Uterus (tissue), 4 donors: ENCODE measurements at places on chromosomes 2 and 18. TPM values are rescaled to one million over a fixed set of nuclear protein-coding genes. Genes with fewer than 3 reads are reported as not detected.

DNA sequence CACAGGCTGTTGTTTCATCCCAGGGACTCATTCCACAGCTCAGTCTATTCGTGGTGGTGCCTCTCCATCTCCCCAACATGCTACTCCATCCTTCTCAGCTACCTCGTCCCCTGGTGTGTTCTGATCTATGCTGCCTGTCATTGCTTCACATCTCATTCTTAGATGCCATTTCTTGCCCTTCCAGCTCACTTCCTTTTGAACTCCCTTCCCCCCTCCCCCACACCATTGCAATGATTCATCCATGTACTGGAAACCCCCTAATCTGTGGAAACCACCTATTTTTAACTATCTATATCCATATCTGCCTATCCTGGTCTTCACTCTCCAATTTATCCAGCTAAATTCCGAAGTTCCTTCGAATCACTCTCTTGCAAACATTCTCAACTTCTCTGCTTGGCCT is 65.7 kb upstream of the PARD3B start:
- no peak overlapping the region for H3K27ac ChIP-seq
- DNase-seq: no peak
- H3K4me3 ChIP-seq: no peak overlapping the region
- no peaks in the 10 kb centered on the region for H3K4me1 ChIP-seq
- H3K36me3 ChIP-seq: no peaks in the 10 kb centered on the region

The CCL20 gene
- total RNA-seq: not detected

The RAD51AP2 gene
- not detected for total RNA-seq

- no peak for DNase-seq
- H3K4me3 ChIP-seq: no peak overlapping the region
- H3K27ac ChIP-seq: no peak overlapping the region
- H3K36me3 ChIP-seq: no peaks in the 10 kb centered on the region
- no peaks in the 10 kb centered on the region for H3K27me3 ChIP-seq
Observed at GRCh38 chr2:73969356-73969755, 15.4 kb upstream of the TET3 start.

- no peak overlapping the region for H3K4me3 ChIP-seq
- no peaks in the 10 kb centered on the region for H3K4me1 ChIP-seq
- no peak overlapping the region for H3K27ac ChIP-seq
- no peaks in the 10 kb centered on the region for H3K36me3 ChIP-seq
- DNase-seq: no peak
- H3K27me3 ChIP-seq: no peaks in the 10 kb centered on the region
Observed at GRCh38 chr2:101630224-101630949, 67.1 kb upstream of the MAP4K4 start.

DNA sequence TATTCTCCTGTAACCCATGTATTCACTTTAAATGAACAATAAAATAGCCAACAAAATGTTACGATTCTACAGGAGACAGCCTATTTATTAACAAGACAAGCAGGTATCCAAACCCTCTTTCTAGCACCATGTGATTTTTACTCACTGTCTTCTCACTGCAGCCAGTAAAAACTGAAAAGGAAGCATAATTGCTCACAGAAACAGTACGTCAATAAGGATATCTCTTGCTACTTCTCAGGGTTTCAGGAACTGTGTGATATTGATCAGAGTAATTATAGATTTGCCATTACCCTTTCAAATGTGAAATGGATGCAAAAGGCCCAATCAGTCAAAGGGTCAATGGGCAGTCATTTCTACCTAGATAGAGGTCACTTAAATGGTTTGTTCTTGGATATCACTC is 1473.8 kb upstream of the DDX18 start:
- no peak overlapping the region for H3K4me3 ChIP-seq
- H3K27ac ChIP-seq: no peak overlapping the region
- H3K4me1 ChIP-seq: no peaks in the 10 kb centered on the region
- no peak for DNase-seq
- H3K36me3 ChIP-seq: no peaks in the 10 kb centered on the region
- H3K27me3 ChIP-seq: no peaks in the 10 kb centered on the region

- H3K27ac ChIP-seq: no peak overlapping the region
- H3K36me3 ChIP-seq: no peaks in the 10 kb centered on the region
- H3K4me3 ChIP-seq: no peak overlapping the region
- H3K4me1 ChIP-seq: no peaks in the 10 kb centered on the region
- H3K27me3 ChIP-seq: no peaks in the 10 kb centered on the region
- no peak for DNase-seq
Observed at GRCh38 chr2:86417961-86418360, 23.2 kb upstream of the KDM3A start.

DNA sequence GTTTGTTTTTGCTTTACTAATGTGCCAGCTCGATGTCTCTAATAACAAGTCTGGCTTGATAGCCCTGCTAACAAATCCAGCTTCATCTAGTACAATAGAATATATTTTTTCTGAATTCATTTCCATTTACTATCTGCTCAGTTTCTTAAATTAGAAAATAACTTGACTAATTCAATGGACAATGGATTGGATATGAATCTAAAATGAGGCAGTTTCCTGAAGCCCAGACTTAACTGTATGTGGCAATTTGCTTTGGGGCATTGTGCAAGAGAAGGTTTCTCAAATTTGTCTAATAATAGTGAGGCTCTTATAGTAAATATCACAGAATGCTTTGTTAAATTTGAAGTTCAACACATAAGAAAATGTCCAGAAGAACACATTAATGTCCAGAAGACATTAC is 25.8 kb downstream of the CALCRL start:
- no peaks in the 10 kb centered on the region for H3K4me1 ChIP-seq
- no peak for DNase-seq
- H3K27me3 ChIP-seq: no peaks in the 10 kb centered on the region
- H3K27ac ChIP-seq: peak overlapping the region; percentile 5
- no peaks in the 10 kb centered on the region for H3K36me3 ChIP-seq

GRCh38 chr2:207241198-207241597 is 75.5 kb upstream of the KLF7 start:
- no peaks in the 10 kb centered on the region for H3K4me1 ChIP-seq
- H3K27ac ChIP-seq: no peak overlapping the region
- H3K27me3 ChIP-seq: no peaks in the 10 kb centered on the region
- H3K4me3 ChIP-seq: no peak overlapping the region
- H3K36me3 ChIP-seq: no peaks in the 10 kb centered on the region

- H3K36me3 ChIP-seq: no peaks in the 10 kb centered on the region
- H3K27me3 ChIP-seq: no peaks in the 10 kb centered on the region
- no peaks in the 10 kb centered on the region for H3K4me1 ChIP-seq
- peak; percentile 59 for DNase-seq
- peak within 1 kb of the TSS; percentile 54 for H3K4me3 ChIP-seq
Observed at GRCh38 chr2:172427256-172427989, at the start of gene ITGA6. Gene ITGA6, plus strand, starts transcription at chr2:172427586.

The REG1A gene
- not detected for total RNA-seq

The PRSS56 gene
- not detected for total RNA-seq

DNA sequence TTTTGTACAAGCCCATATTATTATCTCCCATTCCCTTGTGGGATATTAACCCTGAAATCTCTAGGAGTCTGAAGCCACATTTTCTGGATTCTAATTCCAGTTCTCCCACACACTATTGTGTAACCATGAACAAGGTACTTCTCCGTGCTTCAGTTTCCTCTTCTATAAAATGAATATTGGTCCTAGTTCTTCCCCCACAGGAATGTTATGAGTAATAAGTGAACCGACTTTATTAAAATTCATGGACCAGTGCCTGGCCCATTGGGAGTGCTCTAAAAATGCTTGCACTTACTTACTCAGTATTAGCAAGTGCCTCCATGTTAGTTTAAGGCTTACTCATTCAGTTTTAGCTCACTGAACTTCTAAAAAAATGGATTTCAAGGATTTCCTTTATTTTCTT is 1.4 kb upstream of the ACMSD start:
- no peak overlapping the region for H3K27ac ChIP-seq
- no peaks in the 10 kb centered on the region for H3K4me1 ChIP-seq
- H3K36me3 ChIP-seq: no peaks in the 10 kb centered on the region
- DNase-seq: no peak

DNA sequence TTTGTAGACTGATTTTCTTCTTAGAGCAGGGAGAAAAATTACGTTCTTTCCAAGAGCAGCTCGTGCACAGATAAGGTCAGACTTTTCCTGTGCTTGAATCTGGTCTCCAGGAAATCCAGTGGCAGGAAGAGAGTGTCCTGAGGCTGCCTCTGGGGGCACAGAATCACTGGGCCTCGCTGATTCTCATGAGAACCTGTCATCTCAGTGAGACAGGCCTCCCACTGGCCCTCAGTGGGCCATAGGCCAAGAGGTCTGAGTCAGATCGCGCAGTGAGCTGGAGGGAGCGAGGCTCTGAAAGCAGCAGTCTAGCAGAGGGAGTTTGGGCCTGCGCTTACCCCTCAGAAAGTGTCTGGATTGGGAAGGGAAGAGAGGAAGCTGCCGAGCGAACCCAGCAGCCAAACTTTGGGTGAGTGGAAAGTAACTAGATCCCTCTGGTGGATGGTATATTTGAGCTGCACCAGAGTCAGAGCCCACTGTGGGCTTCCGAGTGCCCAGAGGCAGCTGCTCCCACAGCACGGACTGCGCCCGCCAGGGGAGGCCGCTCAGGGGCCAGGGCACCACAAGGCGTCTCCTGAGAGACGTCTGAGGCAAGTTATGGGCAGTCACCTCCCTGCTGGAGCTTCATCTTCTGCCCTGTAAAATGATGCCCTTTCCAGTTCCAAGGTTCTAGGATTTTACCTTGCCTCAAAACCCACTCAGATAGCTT is 8.2 kb downstream of the GDF7 start:
- no peaks in the 10 kb centered on the region for H3K36me3 ChIP-seq
- peak; percentile 83 for DNase-seq
- no peaks in the 10 kb centered on the region for H3K27me3 ChIP-seq
- peaks cover 4% of the 10 kb centered on the region for H3K4me1 ChIP-seq
- H3K27ac ChIP-seq: peak overlapping the region; percentile 62

DNA sequence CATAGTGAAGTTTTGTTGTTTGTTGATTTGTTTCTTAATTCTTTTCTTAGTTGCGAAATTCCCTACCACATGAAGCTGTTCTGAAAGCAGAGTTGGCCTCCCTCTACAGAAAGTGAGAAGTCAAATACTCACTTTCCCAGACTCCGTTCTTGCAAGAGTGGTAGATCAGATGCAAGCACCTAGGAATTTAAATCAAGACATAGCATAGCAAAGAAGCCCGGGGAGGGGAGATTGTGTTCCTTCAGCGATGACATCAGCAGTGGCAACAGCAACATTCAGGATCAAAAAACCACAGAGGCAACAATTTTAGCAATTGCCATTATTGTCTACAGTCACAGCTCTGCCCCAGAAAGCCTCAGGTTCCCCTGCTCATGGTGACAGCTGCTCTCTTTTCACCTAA is 580.0 kb downstream of the RNF144A start:
- H3K36me3 ChIP-seq: no peaks in the 10 kb centered on the region
- H3K27ac ChIP-seq: no peak overlapping the region
- H3K4me3 ChIP-seq: no peak overlapping the region
- H3K4me1 ChIP-seq: no peaks in the 10 kb centered on the region
- no peak for DNase-seq

DNA sequence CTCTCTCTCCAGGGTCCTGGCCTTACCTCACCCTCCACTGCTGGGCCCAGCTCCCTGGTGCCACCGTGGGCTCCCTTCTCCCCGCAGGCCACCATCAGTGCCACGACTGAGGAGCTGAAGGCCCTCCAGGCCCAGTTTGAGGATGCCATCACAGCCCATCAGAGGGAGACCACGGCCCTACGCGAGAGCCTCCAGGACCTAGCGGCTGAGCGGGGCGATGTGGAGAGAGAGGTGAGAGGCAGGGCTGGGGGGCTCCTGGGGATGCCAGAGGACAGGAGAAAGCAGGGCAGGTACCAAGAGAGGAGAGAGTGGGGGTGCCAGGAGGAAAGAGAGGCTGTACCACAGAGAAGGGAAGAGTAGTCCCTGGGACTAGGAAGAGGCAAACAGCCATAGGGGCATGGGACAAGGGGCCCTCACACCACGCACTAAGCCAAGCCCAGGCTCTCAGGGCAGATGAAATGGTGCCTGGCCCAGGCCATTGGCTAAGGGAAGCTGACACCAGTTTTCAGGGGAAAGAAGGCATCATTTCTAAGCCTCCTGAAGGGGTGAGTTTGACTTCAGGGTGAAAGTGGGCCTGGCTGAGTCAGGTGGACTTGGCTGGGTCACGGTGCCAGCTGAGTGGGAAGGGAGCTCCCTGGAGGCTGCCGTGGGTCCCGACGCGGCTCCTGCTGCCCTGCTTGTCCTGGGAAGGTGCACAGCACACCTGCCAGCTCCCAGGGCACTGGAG is 39.0 kb upstream of the SNED1 start:
- no peaks in the 10 kb centered on the region for H3K36me3 ChIP-seq
- no peak overlapping the region for H3K4me3 ChIP-seq
- H3K4me1 ChIP-seq: peaks cover 6% of the 10 kb centered on the region
- DNase-seq: peak; percentile 22
- no peaks in the 10 kb centered on the region for H3K27me3 ChIP-seq

GRCh38 chr2:95391641-95392310 is 10.7 kb upstream of the FAHD2A start:
- no peak overlapping the region for H3K27ac ChIP-seq
- H3K4me1 ChIP-seq: no peaks in the 10 kb centered on the region
- no peak overlapping the region for H3K4me3 ChIP-seq
- no peaks in the 10 kb centered on the region for H3K27me3 ChIP-seq

The PROKR1 gene
- total RNA-seq: not detected

- H3K4me1 ChIP-seq: no peaks in the 10 kb centered on the region
- H3K36me3 ChIP-seq: no peaks in the 10 kb centered on the region
- no peaks in the 10 kb centered on the region for H3K27me3 ChIP-seq
- no peak for DNase-seq
Observed at GRCh38 chr2:182266909-182267308, 159.9 kb downstream of the PDE1A start.

DNA sequence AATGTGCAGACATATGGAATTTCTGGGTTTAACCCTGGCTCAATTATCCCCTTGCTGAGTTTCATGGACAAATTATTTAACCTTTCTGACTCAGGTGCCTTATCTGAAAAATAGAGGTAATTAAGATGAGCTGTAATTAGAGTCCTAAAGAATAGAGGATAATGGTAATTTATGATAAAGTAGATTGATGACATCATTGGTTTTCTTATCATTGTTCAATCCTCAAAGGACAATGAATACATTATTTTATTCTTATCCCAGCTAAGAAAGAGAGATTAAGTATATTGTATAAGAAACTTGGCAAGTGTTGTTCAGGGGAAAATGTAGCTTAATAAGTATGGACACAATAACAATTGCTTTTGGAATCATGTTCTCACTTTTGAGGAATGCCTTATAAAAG is 279.3 kb downstream of the NYAP2 start:
- no peaks in the 10 kb centered on the region for H3K36me3 ChIP-seq
- H3K4me3 ChIP-seq: no peak overlapping the region
- no peaks in the 10 kb centered on the region for H3K27me3 ChIP-seq
- DNase-seq: no peak
- H3K27ac ChIP-seq: no peak overlapping the region

GRCh38 chr2:128782411-128783192 is 463.9 kb upstream of the HS6ST1 start:
- no peaks in the 10 kb centered on the region for H3K27me3 ChIP-seq
- no peaks in the 10 kb centered on the region for H3K4me1 ChIP-seq
- H3K4me3 ChIP-seq: no peak overlapping the region
- no peaks in the 10 kb centered on the region for H3K36me3 ChIP-seq

The C2orf80 gene
- total RNA-seq: not detected

- no peaks in the 10 kb centered on the region for H3K36me3 ChIP-seq
- no peak overlapping the region for H3K4me3 ChIP-seq
- H3K27ac ChIP-seq: no peak overlapping the region
- H3K4me1 ChIP-seq: no peaks in the 10 kb centered on the region
- H3K27me3 ChIP-seq: no peaks in the 10 kb centered on the region
Observed at GRCh38 chr2:107195631-107196030, 309.7 kb upstream of the ST6GAL2 start.

The RESP18 gene
- not detected for total RNA-seq
